ENCODE measurements at places on chromosomes 3 and 15. TPM values are rescaled to one million over a fixed set of nuclear protein-coding genes. Genes with fewer than 3 reads are reported as not detected.

DNA sequence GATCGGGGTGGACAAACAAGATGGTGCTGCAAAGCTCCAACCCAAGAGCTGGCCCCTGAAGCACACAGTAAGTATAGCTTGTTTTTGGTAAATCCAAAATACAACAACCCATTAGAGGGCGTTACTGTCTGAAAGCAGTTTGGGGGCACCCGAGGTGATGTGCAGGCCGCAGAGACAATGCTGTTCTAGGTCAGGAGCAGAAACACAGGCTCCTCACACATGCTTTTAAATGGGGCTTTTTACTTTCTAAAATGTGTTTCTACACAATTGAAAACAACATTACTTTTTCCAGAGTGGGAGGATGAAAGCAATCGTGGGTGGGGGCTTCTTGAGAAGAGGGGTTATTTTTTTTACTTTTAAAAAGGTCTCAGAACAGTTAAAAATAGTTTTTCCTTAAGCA lies 1029.3 kb upstream of the CFAP20DC start:
- no peak overlapping the region for H3K27ac ChIP-seq
- H3K27me3 ChIP-seq = no peaks in the 10 kb centered on the region

GRCh38 chr15:50064673-50065072 lies 54.4 kb downstream of the ATP8B4 start:
- H3K27me3 ChIP-seq = no peaks in the 10 kb centered on the region
- no peaks in the 10 kb centered on the region for H3K36me3 ChIP-seq
- no peak overlapping the region for H3K4me3 ChIP-seq

- H3K27ac ChIP-seq = no peak overlapping the region
- H3K36me3 ChIP-seq = no peaks in the 10 kb centered on the region
- H3K4me1 ChIP-seq = no peaks in the 10 kb centered on the region
- no peaks in the 10 kb centered on the region for H3K27me3 ChIP-seq
These were observed 24.8 kb downstream of the GABRA5 start for GRCh38 chr15:26891448-26892181.

DNA sequence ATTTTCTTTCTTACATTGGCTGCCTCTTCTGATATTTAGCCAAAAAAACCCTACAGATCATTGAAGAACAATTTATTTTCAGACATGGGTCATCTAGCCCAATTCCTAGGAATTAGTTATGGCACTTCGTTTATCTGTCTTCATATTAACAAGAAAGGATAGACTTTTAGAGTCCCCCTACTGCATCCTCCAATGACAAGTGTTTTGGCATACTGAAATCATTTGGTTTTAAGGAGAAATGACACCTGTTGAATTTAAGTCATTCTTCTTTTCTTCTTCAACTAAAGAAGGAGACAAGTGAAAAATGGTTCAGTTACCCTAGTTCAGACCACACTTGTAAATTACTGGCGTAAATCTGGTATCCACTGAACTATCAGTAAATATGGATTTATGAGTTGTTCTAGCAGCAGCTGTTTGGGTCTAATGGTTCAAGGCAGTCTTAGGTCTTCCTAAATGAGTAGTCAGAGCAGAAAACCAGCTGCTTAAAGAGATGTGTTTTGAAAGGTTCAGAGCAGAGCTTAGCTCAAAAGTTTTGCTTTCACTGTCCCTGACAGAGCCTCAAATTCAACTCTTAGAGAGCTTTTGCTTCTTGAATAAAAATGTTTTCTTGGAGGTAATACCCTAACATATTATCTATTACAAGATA lies 5.6 kb downstream of the VGLL3 start:
- no peak overlapping the region for H3K27ac ChIP-seq
- H3K36me3 ChIP-seq = no peaks in the 10 kb centered on the region
- no peaks in the 10 kb centered on the region for H3K27me3 ChIP-seq
- H3K4me3 ChIP-seq = no peak overlapping the region

Gene MLF1
- total RNA-seq = 8.7 TPM

Gene CHRNA7
- total RNA-seq = 3.6 TPM

GRCh38 chr3:177333533-177334520 lies 136.5 kb upstream of the TBL1XR1 start:
- H3K4me3 ChIP-seq = no peak overlapping the region
- peak; percentile 72 for DNase-seq
- peaks cover 6% of the 10 kb centered on the region for H3K4me1 ChIP-seq

Measured in aorta (tissue), 5 donors.